Mesangial cell (primary cell): ENCODE measurements at places on chromosomes 5 and 9. TPM values are rescaled to one million over a fixed set of nuclear protein-coding genes. Genes with fewer than 3 reads are reported as not detected.

The SPINK13 gene
- total RNA-seq, result 0.25 TPM in 1 of 2 replicates, not detected in the other

The CER1 gene
- not detected in 2 replicates for total RNA-seq

The IL9 gene
- total RNA-seq, result not detected in 2 replicates

The SLC6A18 gene
- not detected in 2 replicates for total RNA-seq

The CDH9 gene
- total RNA-seq, result 0.25 TPM in 1 of 2 replicates, not detected in the other

The DND1 gene
- under 0.01 and 0.33 TPM in 2 replicates for total RNA-seq

The SPINK14 gene
- not detected in 2 replicates for total RNA-seq

The PCDHA12 gene
- total RNA-seq, result 0.25 TPM in 1 of 2 replicates, not detected in the other

The KIF4B gene
- not detected in 2 replicates for total RNA-seq

The SAPCD2 gene
- total RNA-seq, result 3.5 and 52.6 TPM in 2 replicates

The MRPL22 gene
- total RNA-seq, result 18.0 and 31.8 TPM in 2 replicates

The SLC1A1 gene
- total RNA-seq, result 10.3 and 10.6 TPM in 2 replicates

The POU5F2 gene
- 0.16 and 0.25 TPM in 2 replicates for total RNA-seq

The DOCK8 gene
- total RNA-seq, result 0.49 and 2.8 TPM in 2 replicates

The TAS2R1 gene
- total RNA-seq, result not detected in 2 replicates

The ARID3C gene
- total RNA-seq, result 0.51 TPM in 1 of 2 replicates, not detected in the other

The FUT7 gene
- total RNA-seq, result not detected in 2 replicates

The MTX3 gene
- total RNA-seq, result 4.4 and 7.0 TPM in 2 replicates

The PCAT7 gene
- total RNA-seq, result 0.13 TPM in 1 of 2 replicates, not detected in the other

The IFNA16 gene
- total RNA-seq, result not detected in 2 replicates

The PCDHB11 gene
- total RNA-seq, result 0.16 and 0.63 TPM in 2 replicates

The SNX24 gene
- 16.5 and 17.3 TPM in 2 replicates for total RNA-seq

The BTNL8 gene
- not detected in 2 replicates for total RNA-seq

The HRCT1 gene
- total RNA-seq, result 1.5 and 3.3 TPM in 2 replicates

The LRRC19 gene
- under 0.01 TPM in 1 of 2 replicates, not detected in the other for total RNA-seq

The FST gene
- total RNA-seq, result 0.98 and 2.5 TPM in 2 replicates

The GABRA6 gene
- total RNA-seq, result not detected in 2 replicates

The PCDHB3 gene
- total RNA-seq, result 0.16 and 0.38 TPM in 2 replicates

The LOX gene
- total RNA-seq, result 63.2 and 134 TPM in 2 replicates

The PHYHD1 gene
- total RNA-seq, result 6.0 and 24.7 TPM in 2 replicates

The TAF11L5 gene
- not detected in 2 replicates for total RNA-seq

The SLIT3 gene
- total RNA-seq, result 18.9 and 52.4 TPM in 2 replicates

The SOHLH1 gene
- total RNA-seq, result not detected in 2 replicates

The KCNT1 gene
- total RNA-seq, result not detected in 2 replicates

The INSL4 gene
- not detected in 2 replicates for total RNA-seq

The ANKRD20A1 gene
- 0.13 and 0.16 TPM in 2 replicates for total RNA-seq

The ANKRD31 gene
- total RNA-seq, result under 0.01 TPM in 1 of 2 replicates, not detected in the other

The C9orf57 gene
- not detected in 2 replicates for total RNA-seq
